ENCODE measurements at places on chromosomes 11 and 22.
A peak's percentile ranks its signal among the peaks of the same experiment; 100 is the strongest.

DNA sequence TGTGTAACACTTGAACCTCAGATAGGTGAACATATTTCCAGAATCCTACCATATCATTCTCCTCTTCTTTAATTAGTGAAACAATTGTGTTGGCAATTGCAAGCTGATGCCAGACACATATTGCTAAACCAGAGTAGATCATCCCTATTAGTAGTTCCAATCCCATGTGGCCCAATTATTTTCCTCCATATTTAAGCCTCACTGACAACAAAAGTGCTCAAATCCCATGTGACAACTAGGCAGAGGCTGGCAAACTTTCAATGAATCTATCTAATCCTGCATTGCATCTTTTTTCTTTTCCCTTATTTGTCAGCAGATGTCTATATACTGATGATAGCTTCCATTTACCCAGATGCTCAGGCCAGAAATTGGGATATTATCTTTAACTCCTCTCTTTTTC, 90.4 kb downstream of the GRIA4 start:
- DNase-seq, result peak; percentile 21

- peak; percentile 72 for DNase-seq
Measured at GRCh38 chr11:45371251-45372115, 85.3 kb upstream of the SYT13 start.

- no peak for DNase-seq
Measured at GRCh38 chr11:44426119-44426518, 116.2 kb upstream of the ALX4 start.

- peak; percentile 63 for DNase-seq
Measured at GRCh38 chr22:47373648-47374272, 611.3 kb downstream of the TBC1D22A start.

DNA sequence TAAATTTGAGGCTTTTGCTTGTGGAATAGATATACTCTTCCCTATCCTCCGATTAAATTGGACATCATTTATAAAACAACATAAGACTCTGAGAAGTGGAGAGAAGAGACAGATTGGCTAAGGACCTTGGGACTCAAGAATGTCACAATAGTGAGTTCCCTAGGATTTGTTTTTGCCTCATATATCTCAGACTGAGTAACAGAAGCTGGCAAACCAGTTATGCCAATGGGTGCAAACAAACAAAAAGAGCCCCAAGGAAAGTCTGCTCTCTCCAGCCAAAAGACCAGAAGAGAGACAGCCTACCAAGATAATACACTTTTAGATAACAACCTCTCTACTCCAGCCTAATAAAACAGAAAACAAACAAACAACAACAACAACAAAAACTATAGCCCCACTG, 28.9 kb downstream of the DEUP1 start:
- no peak for DNase-seq

GRCh38 chr11:59787255-59787588, 23.4 kb downstream of the MRPL16 start:
- no peak for DNase-seq

GRCh38 chr11:118170231-118170630, 6.2 kb downstream of the SCN2B start:
- no peak for DNase-seq

DNA sequence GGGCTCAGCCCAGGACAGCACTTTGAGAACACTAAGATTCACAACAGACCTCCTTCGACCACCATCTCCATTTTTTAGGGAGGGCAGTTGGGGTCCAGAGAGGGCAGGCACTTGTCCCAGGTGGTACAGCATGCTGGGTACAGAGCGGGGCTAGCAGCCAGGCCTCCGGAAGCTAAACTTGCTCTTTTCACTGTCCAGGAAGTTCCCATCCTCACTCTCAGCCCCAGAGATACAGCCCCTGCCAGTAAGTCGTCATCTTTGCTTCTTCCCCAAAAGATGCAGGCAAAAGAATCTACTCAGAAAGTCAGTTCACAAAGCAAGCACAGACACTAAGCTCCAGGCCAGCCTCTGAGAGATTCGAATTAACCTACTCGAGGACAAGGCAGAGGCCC, 6.7 kb upstream of the RAB3IL1 start:
- no peak for DNase-seq

GRCh38 chr11:103811870-103812455, 224.5 kb upstream of the DDI1 start:
- no peak for DNase-seq

- no peak for DNase-seq
Measured at GRCh38 chr11:102307727-102308038, 9.6 kb upstream of the BIRC3 start.

All from NCI-H524 (cell line).